Activated CD8-positive, alpha-beta memory T cell treated with anti-CD3 and anti-CD28 coated beads, Interleukin-2, amount 50 U/mL, for 48 hours (primary cell): ENCODE measurements at places on chromosomes 2 and 18.

DNA sequence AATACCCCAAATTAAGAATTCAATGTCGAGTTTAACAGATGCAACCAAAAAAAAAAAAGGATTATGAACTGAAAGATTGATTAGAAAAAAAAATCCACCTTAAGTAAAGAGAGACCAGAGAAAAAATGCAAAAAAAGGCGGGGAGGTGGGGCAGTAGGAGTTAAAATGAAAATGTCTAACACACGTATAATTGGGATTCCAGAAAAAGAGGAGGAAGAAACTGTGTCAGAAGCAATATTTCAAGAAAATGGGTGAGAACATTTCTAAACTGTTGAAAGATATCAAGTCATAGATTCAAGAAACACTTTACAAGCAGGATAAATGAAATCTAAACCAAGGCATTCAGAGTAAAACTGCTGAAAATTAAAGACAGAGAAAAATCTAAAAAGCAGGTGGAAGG is 226.9 kb downstream of the KLHL29 start:
- DNase-seq: no peak

DNA sequence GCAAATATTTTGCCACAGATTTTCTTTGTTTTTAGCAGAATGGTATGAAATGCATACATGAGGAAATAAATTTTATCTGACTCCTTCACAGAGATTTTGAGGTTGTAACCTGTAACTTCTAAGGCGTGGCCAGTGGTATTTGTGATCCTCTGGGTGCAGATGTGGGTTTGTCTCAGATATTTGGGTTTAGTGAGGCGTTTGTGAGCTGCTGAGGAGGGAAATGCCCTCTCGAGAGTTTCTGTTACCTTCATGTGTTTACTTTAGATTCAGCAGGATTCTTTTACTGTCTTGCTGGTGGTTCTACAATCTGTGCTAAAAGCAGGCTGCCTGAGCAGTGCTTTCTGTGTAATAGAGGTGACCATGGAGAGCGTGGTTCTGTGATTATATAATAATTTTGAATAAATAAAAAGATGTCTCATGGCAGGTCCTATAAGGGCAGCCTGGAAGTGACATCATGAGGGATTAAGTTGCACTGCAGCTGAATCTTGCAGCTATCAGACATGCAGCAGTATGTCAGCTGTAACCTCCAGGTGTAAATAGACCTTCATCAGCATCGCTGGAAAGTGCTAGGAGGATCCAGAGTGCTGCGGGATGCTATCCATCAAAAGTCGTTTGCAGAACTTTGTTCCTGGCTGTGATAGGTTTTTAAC is 34.1 kb downstream of the TANC1 start:
- no peak for DNase-seq

DNA sequence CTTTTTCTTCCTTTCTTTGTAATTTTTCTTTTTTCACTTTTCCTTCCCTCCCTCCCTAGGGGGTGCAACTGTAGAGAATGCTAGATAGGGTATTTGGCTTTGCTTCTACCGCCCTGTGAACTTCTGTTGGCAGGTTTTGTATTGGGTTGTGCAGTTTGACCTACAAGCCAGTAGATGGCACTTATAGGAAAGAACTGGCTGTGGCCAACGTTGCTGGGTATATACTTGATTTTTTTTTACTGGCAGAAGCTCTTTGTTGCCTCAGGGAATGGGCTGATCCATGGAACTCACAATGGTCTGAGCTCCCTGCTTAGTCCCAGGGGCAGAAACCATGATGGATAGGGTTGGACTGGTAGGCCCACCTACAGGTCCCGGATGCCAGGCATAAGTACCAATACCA is 1019.5 kb upstream of the LRRTM1 start:
- no peak for DNase-seq

- no peak for DNase-seq
These were observed 132.5 kb upstream of the OSR1 start for GRCh38 chr2:19490846-19491435.

DNA sequence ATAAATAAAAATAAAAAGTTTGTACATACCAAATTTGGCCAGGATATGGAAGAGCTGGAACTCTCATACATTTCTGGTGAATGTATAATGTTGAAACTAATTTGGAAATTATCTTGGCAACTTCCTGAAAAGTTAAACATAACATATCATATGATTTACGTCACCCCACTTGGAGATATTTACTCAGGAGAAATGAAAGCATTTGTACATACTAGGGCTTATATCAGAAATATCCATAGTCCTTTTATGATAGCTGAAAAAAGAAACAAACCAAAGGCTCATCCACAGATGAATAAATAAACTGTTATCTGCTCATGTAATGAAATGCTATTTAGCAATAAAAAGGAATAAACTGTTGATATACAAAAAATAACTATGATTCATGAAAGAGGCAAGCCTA is 318.2 kb upstream of the NRXN1 start:
- DNase-seq: no peak

DNA sequence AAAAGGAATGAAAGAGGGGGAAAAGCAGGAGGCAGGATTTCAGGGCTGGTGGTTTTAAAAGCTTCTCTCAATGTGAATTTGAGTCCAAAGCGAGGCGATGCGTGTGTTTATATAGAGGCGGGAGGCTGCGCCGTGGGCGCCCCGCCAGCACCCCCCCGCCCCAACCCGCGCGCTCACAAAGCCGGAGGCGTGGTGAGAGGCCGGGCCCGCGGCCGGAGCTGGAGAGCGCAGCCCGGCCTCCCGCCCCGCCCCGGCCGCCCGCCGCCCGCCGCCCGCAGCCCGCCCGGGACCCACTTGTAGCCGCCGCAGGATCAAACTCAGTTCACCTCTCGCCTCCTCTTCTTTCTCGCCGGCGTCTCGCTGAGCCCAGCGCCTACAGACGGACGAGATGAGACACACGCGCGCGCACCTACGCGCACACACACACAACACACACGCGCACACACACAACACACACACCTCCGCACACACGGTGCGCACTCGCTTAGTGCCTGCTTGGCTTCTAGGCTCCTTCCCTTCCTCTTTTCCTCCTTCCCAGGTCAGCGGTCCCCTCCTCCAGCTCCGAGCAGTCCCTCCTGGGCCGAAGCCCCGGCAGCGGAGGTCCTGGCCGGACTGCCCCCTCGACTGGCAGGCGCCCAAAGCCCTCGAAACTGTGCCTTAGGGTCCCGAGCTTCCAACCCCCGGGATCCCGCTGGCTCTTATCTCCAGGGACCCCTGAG is 1.3 kb upstream of the CYP26B1 start:
- peak; percentile 66 for DNase-seq

DNA sequence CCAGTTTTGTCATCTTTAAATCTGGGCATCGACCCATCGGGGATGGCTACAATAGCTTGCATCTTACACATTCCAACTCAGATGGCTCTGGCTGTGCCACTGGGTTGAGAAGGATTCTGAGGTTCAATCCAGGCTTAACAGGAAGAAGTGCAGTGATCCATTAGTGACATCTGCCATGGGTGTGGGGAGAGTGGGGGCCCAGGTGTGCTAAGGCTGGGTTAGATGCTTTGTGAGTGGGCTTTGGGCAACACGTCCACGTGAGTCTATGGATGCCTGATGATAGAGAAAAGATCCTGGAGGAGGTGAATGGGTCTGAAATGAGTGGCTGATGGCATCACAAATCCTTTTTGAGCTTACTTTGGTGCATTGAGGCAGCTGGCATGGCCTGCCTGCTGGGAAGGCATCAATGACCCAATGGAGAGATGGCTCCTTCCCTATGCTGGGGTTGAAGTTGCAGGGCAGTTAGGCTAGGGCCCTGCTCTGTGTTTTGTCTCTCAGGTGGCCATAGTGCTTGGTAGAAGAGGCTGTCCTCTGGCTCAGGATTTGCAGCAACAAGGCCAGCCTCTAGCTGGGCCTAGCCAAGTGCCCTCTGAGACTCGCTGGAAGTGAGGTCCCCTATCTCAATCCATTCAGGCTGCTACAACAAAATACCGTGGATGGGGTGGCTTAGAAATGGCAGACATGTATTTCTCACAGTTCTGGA is 56.7 kb downstream of the HS1BP3 start:
- no peak for DNase-seq
